ENCODE measurements at places on chromosomes 2 and 18. TPM values are rescaled to one million over a fixed set of nuclear protein-coding genes. Genes with fewer than 3 reads are reported as not detected.

- no peaks in the 10 kb centered on the region for H3K36me3 ChIP-seq
- H3K27me3 ChIP-seq = no peaks in the 10 kb centered on the region
- DNase-seq = no peak
- peak within 1 kb of the TSS; percentile 40 for H3K27ac ChIP-seq
- H3K4me1 ChIP-seq = no peaks in the 10 kb centered on the region
These were observed 106.3 kb upstream of the CD302 start for GRCh38 chr2:159904127-159904958.

GRCh38 chr2:218990052-218990451 is 3.2 kb downstream of the CRYBA2 start:
- H3K36me3 ChIP-seq = no peaks in the 10 kb centered on the region
- peaks cover 9% of the 10 kb centered on the region for H3K4me1 ChIP-seq
- no peak overlapping the region for H3K27ac ChIP-seq
- no peak overlapping the region for H3K4me3 ChIP-seq

DNA sequence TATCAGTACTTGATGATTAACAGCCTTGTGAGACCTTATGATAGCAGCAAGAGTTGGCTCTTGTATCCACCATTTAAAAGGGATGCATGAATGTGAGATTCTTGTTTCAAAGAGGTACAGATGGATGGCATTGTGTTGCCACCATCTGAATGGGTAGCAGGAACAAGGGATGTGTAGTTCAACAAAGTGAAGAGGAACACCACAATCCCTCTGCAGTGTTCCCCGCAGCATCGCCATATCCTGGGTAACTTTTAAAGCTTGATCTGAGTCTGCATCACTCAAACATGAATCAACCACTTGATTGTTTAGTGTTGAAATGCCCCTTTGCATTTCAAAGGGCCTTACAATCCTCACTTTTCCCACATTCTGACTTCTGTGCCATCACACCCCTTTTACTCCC is 106.7 kb downstream of the SS18 start:
- no peak overlapping the region for H3K27ac ChIP-seq
- no peaks in the 10 kb centered on the region for H3K36me3 ChIP-seq
- no peaks in the 10 kb centered on the region for H3K4me1 ChIP-seq
- H3K27me3 ChIP-seq = no peaks in the 10 kb centered on the region
- no peak for DNase-seq

- no peak overlapping the region for H3K4me3 ChIP-seq
- H3K36me3 ChIP-seq = no peaks in the 10 kb centered on the region
- H3K27me3 ChIP-seq = no peaks in the 10 kb centered on the region
- no peak overlapping the region for H3K27ac ChIP-seq
These were observed 166.9 kb downstream of the ARHGAP15 start for GRCh38 chr2:143296089-143296488.

DNA sequence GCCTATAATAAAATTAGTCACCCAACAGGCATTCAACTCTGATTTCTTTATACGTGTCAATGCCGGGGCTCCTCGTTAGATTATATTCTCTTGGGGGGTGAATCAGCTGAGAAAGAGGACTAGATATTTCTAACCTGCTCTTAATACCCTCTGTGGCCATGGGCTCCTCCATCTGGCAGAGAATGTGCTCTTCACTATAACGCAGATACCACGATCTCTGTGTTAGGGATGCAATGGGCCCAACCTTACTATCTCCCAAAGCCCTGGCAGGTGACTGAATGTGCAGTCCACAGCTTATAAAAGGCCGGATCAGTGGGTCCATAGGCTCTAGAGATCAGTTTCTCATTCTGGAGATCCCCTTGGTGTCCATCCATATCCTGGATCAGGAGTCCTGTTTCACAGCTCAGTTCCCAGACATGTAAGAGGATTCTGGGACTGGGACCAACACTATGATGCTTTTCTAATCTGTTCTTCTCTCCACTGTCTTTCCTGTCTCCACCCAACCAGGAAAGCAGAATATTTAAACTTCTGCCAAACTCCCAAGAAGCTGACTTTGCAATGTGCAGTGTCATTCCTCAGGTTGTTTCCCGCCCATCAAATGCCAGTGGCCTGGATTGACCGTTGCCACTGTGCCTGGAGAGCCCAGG is 71.4 kb upstream of the CELF4 start:
- no peaks in the 10 kb centered on the region for H3K36me3 ChIP-seq
- DNase-seq = no peak
- H3K4me1 ChIP-seq = no peaks in the 10 kb centered on the region
- no peak overlapping the region for H3K4me3 ChIP-seq
- H3K27ac ChIP-seq = no peak overlapping the region
- H3K27me3 ChIP-seq = no peaks in the 10 kb centered on the region

GRCh38 chr2:6423944-6424343 is 441.8 kb downstream of the CMPK2 start:
- H3K27me3 ChIP-seq = no peaks in the 10 kb centered on the region
- H3K4me3 ChIP-seq = no peak overlapping the region
- H3K4me1 ChIP-seq = no peaks in the 10 kb centered on the region
- no peak overlapping the region for H3K27ac ChIP-seq
- no peaks in the 10 kb centered on the region for H3K36me3 ChIP-seq
- DNase-seq = no peak

DNA sequence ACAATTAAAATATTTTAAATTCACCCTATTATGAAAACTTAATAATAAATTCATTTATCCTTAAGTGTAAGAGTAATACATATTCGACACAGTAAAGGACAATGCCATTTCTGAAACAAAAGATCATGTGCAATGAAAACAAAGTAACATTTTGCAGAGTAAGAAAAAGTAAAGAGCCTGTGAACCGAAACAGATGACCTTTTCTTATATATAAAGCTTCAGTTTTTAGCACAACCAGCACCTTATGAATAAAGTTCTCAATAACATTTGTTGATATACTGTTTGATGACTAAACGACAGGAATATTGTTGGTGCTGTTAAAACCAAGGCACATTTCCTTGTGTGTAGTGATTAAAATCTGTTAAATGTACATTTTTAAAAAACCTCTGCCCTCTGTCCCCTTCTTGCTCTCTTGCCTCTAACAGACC is 1.5 kb downstream of the PELI1 start:
- no peaks in the 10 kb centered on the region for H3K27me3 ChIP-seq
- H3K4me1 ChIP-seq = peaks cover 45% of the 10 kb centered on the region
- H3K27ac ChIP-seq = peak overlapping the region; percentile 94
- peak overlapping the region; percentile 88 for H3K4me3 ChIP-seq

DNA sequence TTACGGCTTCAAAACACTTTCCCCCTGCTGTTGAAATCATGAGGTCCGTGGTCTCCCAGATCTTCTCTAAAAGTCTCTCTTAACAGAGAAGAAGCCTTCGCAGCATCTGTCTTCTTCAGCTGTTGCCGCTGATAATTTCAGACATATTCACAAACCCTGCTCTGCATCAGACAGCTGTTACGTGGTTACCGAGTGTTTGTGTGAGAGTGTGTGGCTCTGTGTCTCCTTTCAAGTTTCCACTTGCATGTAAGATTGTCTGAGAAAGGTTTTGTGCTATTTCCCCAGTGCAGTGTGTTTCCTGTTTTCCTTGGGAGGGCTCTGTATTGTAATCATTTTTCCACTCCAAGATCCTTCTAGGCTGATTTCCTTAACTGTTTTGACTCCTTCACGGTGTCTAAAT is 32.8 kb downstream of the MAIP1 start:
- H3K4me3 ChIP-seq = no peak overlapping the region
- no peaks in the 10 kb centered on the region for H3K4me1 ChIP-seq
- no peak for DNase-seq
- H3K27ac ChIP-seq = no peak overlapping the region

DNA sequence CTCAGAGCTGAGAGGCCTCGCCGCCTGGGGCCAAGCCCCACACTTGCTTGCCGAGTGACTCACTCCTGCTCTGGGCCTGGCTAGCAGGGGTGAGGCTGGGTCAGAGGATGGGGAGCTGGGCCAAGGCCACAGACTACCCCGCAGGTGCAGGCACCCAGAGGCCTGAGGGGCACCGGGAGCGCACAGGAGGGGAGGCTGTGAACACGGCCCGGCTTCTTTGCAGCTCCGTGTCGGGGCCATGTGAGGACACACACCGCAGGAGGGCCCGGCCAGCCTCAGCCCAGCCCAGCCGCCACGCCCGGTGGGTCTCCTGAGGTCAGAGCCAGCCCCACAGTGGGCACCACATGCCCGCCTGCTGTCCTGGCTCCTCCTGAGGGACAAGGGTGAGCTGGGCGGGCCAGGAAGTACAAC is 8.4 kb downstream of the GPC1 start:
- no peaks in the 10 kb centered on the region for H3K36me3 ChIP-seq
- H3K4me1 ChIP-seq = no peaks in the 10 kb centered on the region
- DNase-seq = no peak
- no peak overlapping the region for H3K27ac ChIP-seq
- no peaks in the 10 kb centered on the region for H3K27me3 ChIP-seq

- H3K4me1 ChIP-seq = no peaks in the 10 kb centered on the region
- H3K27ac ChIP-seq = no peak overlapping the region
- DNase-seq = no peak
These were observed 467.0 kb upstream of the PKDCC start for GRCh38 chr2:41580806-41581205.

- H3K36me3 ChIP-seq = no peaks in the 10 kb centered on the region
- H3K4me3 ChIP-seq = no peak overlapping the region
- H3K27me3 ChIP-seq = no peaks in the 10 kb centered on the region
- no peak for DNase-seq
These were observed 541.8 kb downstream of the NUP35 start for GRCh38 chr2:183666031-183666430.

DNA sequence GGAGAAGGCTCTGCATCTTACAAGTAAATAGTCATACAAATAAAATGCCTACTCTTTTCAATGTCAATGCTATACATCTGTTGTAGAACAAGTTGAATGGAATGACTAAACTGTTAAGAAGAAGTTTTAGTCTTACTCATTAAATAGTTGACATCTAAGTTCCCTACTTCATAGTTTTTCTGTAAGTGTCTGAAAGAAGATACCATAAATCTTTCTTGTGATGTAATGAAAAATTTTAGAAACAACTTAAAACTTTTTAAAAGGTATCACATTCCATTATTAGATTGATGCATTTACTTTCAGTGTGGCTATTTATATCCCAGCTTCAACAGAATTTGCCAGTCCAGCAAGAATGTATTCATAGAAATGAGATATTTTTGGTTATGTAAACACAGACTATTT is 185.2 kb upstream of the EPC2 start:
- DNase-seq = no peak
- no peaks in the 10 kb centered on the region for H3K27me3 ChIP-seq
- no peak overlapping the region for H3K27ac ChIP-seq
- no peak overlapping the region for H3K4me3 ChIP-seq
- peaks cover 25% of the 10 kb centered on the region for H3K4me1 ChIP-seq

DNA sequence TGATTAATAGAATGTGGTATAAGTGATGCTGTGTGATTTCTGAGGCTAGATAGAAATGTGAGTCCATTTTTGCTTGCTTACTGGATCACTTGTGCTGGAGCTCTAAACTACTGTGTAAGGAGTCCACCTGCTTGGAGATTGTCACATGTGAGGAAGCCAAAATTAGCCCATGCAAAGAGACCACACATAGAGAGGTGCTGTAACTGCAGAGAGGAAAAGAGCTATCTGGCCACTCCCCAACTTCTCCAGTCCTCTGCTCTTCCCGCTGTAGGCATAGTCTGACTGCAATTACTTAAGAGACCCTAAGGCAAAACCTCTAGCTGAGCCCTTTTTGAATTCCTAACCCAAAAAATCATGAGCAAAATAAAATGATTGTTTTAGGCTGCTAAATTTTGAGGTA is 120.6 kb upstream of the FBXO11 start:
- no peak overlapping the region for H3K27ac ChIP-seq
- H3K36me3 ChIP-seq = no peaks in the 10 kb centered on the region
- no peak for DNase-seq
- H3K4me1 ChIP-seq = no peaks in the 10 kb centered on the region

GRCh38 chr2:25000036-25000435 is 28.3 kb upstream of the DNAJC27 start:
- no peaks in the 10 kb centered on the region for H3K27me3 ChIP-seq
- H3K4me1 ChIP-seq = peaks cover 18% of the 10 kb centered on the region
- H3K36me3 ChIP-seq = no peaks in the 10 kb centered on the region
- DNase-seq = no peak
- no peak overlapping the region for H3K4me3 ChIP-seq

- H3K4me3 ChIP-seq = no peak overlapping the region
- no peaks in the 10 kb centered on the region for H3K36me3 ChIP-seq
- H3K27ac ChIP-seq = no peak overlapping the region
- H3K27me3 ChIP-seq = no peaks in the 10 kb centered on the region
- DNase-seq = no peak
These were observed 11.3 kb upstream of the EXOC6B start for GRCh38 chr2:72837171-72837570.

DNA sequence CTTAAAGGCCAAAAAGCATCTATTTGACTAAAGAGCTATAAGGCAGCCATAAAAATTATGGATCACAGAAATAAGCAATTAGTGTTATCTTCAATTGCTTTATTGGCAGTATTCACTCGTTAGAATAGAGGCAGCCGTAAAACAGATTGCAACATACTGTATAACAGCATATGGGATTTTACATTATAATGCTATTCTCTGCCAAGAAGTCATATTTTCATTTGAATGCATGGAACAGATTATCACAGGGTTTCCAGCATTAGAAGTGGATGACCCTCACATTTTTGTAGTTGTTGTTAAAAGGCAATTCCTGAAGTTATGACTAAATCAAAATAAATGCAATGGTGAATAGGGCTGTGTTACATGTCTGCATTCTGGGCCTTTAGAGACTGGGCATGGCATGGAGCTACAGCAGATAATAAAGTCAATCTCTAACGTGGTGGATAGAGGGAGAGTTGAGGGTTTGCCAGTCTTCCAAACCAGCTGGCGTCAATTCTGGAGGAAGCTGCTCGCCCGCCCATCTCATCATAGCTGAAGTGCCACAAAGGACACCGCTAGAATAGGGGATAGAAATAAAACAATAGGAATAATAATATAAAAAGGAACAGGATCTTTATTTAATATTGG is 155.4 kb upstream of the VRK2 start:
- H3K27me3 ChIP-seq = no peaks in the 10 kb centered on the region
- no peak overlapping the region for H3K27ac ChIP-seq
- H3K36me3 ChIP-seq = no peaks in the 10 kb centered on the region
- no peak overlapping the region for H3K4me3 ChIP-seq
- H3K4me1 ChIP-seq = no peaks in the 10 kb centered on the region

Gene TM4SF20
- not detected for total RNA-seq

Gene C2orf78
- not detected for total RNA-seq

Gene MARCO
- 13.7 TPM for total RNA-seq

Gene MAP4K4
- 147 TPM for total RNA-seq

Gene SAG
- not detected for total RNA-seq

Gene TMEM214
- total RNA-seq = 84.4 TPM

Gene KIF3C
- 18.8 TPM for total RNA-seq

Gene MEIS1
- total RNA-seq = 58.4 TPM
